ENCODE measurements at places on chromosomes 1 and 21.
A peak's percentile ranks its signal among the peaks of the same experiment; 100 is the strongest.

GRCh38 chr1:87814573-87814972, 485.9 kb downstream of the LMO4 start:
- DNase-seq = no peak

DNA sequence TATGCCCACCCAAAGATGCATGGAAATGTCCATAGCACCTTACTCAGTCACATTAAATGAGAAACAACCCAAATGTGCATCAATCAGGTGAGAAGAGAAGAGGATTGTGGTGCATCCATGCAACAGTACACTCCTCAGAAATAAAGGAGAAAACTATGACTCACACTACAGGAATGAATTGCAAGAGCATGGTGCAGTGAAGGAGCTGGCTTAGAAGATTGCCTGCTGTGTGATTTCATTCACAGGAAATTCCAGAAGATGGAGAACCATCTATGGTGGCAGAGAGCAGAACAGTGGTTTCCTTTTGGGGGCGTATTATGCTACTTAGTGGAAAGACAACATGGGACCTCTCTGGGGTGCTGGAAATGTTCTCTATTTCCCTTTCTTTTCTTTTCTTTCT, 278.6 kb upstream of the AJAP1 start:
- no peak for DNase-seq

- DNase-seq = peak; percentile 92
These were observed 6.1 kb downstream of the ERRFI1 start for GRCh38 chr1:8020032-8020431.

- no peak for DNase-seq
These were observed 2005.7 kb downstream of the NCAM2 start for GRCh38 chr21:23003951-23004350.

DNA sequence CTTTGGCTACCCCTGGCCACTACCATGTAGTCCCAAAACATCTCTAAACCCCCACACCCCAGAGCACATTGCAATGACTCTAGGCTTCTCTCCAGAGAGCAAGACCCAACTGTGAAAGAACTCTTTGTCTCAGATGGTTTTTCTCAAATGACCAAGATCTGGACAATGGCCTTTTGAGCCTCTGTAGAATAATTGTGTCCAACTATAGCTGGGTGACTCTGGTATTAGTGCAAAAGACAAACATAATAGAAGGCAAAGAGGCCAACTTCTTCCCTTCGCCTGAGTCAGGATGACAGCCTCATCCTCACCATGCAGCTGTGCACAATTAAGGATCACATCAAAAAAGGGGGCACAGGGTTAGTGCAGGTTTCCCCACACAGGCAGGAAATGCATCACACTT, 139.6 kb downstream of the BRINP2 start:
- peak; percentile 16 for DNase-seq

DNA sequence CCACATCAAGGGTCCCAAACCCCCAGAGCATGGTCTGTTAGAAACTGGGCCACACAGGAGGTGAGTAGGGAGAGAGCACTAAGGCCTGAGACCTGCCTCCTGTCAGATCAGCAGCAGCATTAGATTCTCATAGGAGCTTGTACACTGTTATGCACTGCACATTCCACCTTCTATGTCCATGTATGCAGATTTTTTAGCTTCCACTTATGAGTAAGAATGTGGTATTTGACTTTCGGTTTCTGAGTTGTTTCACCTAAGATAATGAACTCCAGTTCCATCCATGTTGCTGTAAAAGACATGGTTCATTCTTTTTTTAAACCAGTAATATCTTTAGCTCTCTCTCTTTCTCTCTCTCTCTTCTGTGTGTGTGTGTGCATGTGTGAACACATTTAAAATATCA, 663 bp upstream of the GBP6 start:
- peak; percentile 82 for DNase-seq

DNA sequence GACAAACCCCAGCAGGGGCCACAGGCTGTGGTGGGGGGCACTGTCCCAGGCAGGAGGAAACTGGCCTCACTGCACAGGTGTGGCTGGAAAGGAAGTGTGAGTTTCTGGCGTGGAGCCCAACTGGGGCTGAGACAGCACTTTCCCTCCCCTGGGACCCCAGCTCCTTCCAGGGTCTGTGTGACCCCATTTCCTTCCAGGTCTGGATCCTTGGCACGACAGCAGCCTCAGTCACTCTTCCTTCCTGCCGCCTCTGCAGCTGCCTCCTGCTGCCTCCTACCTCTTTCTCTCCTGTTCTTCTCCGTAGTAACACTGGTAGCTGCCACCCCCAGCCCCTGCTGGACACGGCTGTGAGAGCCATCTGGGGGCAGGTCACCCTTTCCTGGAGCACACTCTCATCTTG, 88.0 kb downstream of the SIK1 start:
- no peak for DNase-seq

DNA sequence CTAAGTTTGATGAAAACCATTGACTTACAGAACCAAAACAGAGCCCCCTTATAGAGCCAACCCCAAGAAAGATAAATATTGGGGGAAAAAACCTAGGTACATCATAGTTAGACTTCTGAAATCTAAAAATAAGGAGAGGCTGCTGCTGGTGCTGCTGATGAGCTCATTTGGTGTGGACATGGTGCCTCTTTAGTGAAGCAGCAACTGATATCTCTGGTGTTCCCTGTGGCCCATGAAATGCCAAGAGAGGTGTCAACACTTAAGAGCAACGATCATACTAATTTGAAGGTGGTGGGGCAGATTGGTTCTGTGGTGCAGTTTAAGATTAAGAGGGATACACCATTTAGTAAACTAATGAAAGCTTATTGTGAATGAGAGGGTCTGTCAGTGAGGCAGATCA, 35.9 kb downstream of the ST3GAL3 start:
- DNase-seq = no peak

GRCh38 chr1:44417351-44418021, 12.4 kb downstream of the RNF220 start:
- no peak for DNase-seq

GRCh38 chr1:161242313-161242712, 4.3 kb upstream of the NR1I3 start:
- no peak for DNase-seq

DNA sequence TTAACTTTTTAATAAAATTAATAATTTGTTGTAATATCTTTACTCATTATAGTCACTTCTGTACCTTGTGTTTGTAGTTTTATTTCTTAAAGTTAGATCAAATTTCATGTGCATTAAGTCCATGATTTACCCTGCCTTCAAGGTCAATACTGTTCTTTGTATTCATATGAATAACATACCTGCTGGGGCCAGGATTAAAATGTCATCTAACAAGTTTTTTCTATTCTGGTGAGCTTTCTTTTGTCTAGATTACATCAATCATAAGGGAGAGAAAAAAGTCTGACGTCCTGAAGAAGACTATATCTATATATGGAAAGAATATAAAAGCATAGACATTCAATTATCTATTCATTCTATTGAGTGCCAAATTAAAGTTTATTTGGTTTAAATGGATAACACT, 232.6 kb downstream of the COL11A1 start:
- DNase-seq = peak; percentile 56

DNA sequence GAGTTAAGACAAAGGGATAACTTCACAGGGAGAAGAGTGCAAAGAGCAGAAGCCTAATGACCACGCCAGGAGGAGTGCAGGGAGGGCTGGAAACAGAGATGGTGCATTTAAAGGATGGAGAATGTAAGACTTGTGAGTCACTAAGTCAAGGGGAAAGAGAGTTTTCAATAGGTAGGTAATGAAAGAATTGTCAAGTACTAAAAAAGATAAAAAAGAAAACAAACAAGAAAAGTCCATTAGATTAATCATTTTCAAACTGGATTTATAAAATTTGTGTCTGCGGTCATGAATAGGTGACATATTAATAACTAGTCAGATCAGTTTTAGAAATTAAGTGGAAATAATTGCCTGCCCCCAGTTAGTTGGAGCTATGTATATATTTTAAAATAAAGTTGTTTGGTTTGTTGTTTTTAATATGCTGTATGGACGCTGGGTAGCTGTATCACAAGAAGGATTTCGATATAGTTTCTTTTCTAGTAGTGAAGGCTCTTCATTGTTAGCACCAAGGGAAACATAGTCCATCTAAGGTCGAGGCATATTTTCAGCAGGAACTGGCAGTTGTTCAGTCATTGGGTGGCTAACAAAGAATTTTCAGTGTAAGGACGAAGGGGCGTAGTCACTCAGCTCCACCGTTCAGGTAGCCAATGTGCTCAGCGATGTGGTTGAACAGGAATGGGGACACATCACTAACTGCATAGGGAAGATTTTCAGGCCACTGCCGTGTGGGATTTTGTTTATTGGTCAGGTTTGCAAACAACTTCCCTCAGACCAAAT, 203.0 kb downstream of the TGFB2 start:
- no peak for DNase-seq

GRCh38 chr1:33391343-33392078, 39.4 kb downstream of the PHC2 start:
- no peak for DNase-seq

DNA sequence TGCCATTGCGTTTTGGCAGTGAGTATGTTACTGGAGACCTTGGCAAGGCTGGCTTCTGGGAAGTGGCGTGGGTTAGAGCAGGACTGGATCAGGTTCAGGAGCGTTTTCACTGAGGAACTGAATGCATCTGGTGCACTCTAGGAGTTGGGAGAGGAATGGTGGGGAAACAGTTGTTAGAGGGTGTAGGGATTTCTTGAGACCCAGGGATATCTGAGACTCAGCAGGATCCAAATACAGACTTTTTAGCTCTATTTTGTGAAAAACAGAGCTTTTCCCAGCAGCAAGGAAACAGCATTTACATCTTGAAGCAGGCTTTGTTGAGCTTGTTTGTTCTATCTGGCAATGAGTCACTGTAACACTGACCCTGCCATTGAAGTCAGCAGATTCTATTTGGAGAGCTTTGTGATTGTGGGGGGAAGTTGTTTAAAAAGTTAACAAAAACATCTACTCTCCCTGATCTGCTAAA, 56.9 kb upstream of the NRIP1 start:
- peak; percentile 46 for DNase-seq

DNA sequence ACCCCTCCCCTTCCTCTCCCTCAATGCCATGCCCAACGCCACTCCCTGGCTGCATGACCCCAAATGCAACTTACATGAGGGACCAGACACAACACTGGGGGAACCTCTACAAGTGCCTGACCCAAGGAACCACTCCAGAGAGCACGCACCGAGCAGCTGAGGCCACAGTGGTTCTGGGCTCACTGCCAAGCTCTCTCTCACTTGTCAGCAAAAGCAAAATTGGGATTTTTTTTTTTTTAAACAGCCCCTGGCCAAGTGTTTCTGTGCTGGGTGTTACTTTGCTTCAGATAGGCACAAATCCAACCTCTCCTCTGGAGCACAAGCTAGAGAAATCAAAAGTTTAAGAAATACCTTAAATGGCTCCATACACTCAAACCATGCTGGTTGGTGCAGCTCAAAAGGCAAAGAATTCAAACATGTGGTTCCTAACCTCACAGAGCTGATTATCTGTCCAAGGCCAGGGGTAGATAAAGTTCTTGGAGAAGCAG, 363.0 kb downstream of the SETD4 start:
- DNase-seq = peak; percentile 16

GRCh38 chr1:231558708-231559185, 30.3 kb downstream of the TSNAX start:
- no peak for DNase-seq

DNA sequence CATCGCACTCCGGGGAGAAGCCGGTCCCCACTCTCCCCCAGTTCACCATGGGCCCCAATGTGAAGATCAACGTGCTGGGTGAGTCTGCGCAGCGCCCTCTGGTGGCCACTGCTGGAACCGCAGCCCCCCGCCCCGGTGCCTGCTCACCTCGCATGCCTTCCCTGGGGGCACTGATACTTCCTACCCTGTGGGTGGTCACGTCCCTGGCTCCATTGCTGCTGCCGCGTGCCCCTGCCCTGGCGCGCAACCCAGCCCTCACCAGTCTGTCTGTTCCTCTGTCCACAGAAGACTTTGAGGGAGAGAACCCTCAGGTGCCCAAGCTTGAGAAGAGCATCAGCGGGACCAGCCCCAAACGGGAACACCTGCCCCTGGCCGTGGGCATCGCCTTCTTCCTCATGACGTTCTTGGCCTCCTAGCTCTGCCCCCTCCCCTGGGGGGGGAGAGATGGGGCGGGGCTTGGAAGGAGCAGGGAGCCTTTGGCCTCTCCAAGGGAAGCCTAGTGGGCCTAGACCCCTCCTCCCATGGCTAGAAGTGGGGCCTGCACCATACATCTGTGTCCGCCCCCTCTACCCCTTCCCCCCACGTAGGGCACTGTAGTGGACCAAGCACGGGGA, 7.6 kb downstream of the EFNA3 start:
- peak; percentile 60 for DNase-seq
